BE2C (cell line): ENCODE measurements at places on chromosomes 5 and 9.

GRCh38 chr9:75063556-75064305 lies 24.2 kb downstream of the NMRK1 start:
- DNase-seq = no peak

- DNase-seq = no peak
Observed at GRCh38 chr5:95142145-95142544, 142.7 kb downstream of the MCTP1 start.

DNA sequence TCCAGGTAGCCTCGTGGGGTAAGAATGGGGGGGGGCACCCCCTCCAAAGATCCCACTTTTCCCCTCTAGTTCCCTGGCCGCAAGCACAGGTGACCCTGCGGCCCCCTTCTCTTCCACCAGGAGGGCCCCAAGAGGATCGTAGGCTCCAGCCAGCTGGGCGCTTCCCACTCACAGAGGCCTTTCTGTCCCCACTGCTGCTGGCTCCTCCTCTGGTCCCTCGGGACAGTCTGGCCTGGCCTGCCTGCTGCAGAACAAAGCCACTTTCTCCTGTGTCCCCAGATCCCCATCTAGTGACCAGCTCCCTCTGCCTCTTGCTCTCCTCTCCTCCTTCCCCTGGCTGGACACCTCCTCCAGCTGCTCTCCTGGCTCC lies 534 bp upstream of the SAPCD2 start:
- DNase-seq = peak; percentile 94

DNA sequence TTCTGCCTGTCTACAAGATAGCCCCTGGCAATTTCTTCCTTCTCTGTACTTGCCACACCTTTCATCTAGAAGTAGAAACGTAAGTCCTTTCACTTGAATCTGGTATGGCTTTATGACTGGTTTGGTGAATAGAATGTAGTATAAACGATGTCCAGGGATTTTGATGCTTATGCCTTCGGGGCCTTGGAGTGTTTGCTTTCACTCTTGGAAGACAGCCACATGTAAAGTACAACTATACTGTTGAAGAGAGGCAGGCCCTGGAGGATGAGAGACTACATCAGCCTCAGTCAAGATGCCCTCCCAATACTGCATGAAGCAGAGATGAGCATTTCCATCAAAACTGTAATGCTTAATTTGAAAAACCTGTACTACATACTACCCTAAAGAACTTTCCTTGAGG lies 553.8 kb upstream of the C9orf72 start:
- DNase-seq = no peak

GRCh38 chr9:92709954-92710353 lies 40.0 kb upstream of the IPPK start:
- DNase-seq = no peak

DNA sequence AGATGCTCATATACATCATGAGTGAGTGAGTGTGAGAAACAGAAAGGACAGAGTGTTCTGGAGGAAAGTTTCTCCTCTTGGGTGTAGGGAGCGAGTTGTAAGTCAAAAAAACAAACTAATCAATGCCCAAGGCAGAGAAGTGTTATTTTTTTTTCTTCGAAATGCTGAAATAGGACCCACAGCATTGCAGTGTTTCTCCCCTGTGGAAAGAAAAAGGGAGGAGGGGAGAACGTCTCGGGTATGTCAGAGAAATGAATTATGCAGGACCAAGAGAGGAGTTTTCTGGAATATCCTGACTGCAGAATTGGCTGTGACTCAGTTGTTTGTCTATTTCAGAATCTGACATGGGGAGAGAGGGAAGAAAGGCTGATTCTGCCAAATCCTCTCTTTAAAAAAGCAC lies 337.9 kb upstream of the RFX3 start:
- DNase-seq = no peak

- peak; percentile 89 for DNase-seq
Observed at GRCh38 chr9:16191691-16192402, 639.0 kb downstream of the CCDC171 start.

DNA sequence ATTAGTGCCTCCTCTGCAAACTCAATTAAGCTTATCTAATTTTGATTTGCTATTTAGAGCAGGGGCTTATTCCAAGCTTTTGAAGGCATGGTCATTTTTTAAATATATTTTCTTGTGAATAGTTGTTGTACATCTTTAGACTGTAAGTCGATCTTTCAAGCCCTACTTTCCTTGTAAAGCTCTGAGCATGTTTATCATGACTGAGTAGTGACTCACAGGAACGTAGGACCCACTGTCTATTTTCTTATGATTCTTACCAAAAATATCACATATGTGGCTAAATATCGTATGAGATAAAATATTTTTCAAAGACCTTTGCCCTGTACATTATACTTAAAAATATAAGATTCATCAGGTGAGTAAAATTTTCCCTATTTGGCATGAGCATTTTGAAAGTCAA lies 440.4 kb upstream of the GRIN3A start:
- no peak for DNase-seq

DNA sequence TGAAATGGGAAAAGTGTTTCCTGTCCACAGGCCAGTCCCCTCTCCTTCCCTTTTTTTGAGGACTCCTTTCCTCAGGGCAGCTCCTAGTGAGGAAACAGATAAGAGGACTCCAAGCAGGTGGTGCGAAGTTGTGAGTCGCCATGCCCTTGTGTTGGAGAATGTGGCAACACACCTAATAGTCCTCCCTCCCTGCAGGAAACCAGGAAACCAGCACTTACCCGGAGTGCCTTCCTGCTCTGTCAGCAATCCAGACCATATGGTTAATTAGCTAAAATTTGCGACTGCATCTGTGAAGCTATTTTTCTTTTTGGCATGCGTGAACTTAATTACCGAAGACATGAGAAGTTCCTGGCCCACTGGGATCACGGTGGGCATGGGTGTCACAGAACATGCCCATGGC lies 69.9 kb downstream of the TRIM32 start:
- DNase-seq = no peak
